Posterior vena cava (tissue), 2 donors: ENCODE measurements at places on chromosomes 3 and 15. TPM values are rescaled to one million over a fixed set of nuclear protein-coding genes. Genes with fewer than 3 reads are reported as not detected.

- peak; percentile 75 for DNase-seq
Observed at GRCh38 chr15:66939451-66940023, 125.9 kb upstream of the SMAD3 start.

GRCh38 chr3:20648294-20648693 lies 462.3 kb upstream of the SGO1 start:
- no peak for DNase-seq

The SPTBN5 gene
- total RNA-seq, result 1.3 TPM

GRCh38 chr15:91146728-91147127 lies 46.7 kb downstream of the SV2B start:
- DNase-seq, result no peak

DNA sequence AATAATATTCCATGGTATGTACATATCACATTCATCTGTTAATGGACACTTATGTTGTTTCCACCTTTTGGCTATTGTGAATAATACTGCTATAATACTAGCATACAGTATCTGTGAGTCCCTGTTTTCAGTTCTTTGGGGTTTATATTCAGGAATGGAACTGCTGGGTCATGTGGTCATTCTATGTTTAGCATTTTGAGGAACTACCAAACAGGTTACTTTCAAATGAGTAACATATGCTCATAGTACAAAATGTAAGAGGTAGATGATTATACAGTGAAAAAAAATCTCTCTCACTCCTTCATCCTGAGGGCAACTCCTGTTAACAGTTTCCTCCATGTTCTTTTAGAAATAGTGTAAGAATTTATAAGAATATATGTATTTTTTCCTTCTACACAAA lies 162.2 kb downstream of the PLD1 start:
- DNase-seq, result no peak

- DNase-seq, result no peak
Observed at GRCh38 chr3:106913111-106913698, 464.0 kb upstream of the CCDC54 start.

The RARB gene
- total RNA-seq, result 8.9 TPM

DNA sequence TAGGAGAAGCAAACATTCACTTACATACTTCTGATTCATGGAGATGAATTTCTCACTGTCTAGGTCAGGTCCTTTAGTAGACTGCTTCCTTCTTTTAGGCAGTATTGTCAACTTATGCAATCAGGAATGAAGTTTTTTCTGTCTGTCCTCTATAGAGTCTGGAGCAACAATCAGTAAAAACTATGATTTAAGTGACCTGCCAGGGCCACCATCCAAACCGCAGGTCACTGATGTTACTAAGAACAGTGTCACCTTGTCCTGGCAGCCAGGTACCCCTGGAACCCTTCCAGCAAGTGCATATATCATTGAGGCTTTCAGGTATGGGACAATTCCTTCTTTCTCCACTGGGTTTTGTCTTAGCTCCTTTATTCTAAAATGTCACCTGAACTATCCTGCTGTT lies 523.1 kb downstream of the ROBO2 start:
- no peak for DNase-seq

DNA sequence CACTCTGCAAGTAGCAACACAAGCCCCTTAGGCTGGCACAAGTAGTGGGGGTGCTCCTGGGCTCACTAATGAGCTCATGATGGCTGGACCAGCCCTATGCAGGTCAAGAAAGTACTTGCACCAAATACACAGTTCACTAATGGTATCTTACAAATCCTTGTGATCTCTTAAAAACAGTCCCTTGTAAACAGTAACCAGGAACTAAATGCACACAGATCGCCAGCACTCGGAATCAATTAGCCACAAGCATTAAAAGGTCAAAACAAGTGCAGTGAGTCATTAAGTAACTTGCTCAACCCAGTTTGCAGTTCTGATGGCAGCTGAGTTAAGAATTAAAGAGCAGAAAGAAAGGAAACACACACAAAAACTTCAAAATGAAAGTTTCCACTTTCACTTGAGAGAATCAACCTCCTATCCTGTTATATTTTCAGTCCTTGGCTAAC lies 43.2 kb downstream of the ARHGEF3 start:
- no peak for DNase-seq

DNA sequence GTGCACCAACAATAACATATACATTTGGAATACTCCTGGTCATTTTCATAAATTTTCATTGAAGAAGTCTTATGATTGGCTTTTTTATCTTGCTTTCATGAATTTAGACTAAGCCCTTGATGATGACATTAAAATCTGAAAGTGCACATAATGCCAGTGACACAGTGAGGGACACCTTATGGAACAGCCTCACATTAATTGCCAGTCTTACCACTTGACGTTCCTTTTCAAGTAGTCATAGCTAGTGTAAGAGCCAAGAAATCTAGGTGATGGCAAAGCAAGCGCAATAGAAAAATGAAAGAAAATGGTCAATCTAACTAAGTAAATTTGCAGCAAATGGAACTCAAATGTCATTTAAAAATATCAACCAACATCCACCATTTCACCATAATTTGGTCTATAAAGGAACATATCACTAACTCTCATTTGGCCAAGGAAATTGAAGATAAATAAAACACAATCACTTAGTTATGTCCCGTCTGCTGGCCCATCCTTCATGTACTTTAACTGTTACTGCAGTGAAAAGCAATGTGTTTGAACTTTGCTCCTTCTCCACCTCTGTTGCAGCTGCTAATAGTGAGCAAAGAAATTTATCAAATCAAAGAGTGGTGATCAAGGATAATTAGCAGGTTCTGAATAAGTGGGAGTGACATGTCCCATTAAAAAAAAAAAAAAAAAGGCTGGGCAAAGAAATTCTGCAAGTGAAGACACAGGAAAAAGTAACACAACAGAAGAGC lies 110.0 kb downstream of the TJP1 start:
- no peak for DNase-seq

The MASP1 gene
- 21.1 TPM for total RNA-seq

DNA sequence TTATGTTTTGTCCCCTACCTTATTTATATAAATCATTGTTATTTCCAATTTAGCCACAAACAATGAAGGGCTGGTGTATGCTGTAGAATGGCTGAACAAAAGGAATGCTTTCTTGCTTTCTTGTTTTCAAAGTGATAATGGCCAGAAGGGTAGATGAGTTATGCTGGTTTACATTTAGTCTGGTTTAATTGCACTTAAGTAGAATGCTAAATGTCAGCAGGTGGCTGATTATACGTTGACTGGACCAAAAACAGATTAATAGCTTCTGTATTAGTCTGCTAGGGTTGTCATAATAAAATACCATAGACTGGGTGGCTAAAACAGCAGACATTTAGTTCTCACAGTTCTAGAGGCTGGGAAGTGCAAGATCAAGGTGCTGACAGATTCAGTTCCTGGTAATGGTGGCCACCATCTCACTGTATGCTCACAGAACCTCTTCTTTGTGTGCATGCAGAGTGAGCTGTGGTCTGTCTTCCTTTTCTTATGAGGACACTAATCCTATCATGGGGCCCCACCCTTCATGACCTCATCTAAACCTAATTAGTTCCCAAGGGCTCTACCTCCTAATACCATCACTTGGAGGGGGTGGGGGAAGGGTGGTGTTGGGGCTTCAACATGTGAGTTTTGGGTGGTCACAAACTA lies 17.1 kb upstream of the XIRP1 start:
- DNase-seq, result no peak

The SEMA5B gene
- 1.3 TPM for total RNA-seq

DNA sequence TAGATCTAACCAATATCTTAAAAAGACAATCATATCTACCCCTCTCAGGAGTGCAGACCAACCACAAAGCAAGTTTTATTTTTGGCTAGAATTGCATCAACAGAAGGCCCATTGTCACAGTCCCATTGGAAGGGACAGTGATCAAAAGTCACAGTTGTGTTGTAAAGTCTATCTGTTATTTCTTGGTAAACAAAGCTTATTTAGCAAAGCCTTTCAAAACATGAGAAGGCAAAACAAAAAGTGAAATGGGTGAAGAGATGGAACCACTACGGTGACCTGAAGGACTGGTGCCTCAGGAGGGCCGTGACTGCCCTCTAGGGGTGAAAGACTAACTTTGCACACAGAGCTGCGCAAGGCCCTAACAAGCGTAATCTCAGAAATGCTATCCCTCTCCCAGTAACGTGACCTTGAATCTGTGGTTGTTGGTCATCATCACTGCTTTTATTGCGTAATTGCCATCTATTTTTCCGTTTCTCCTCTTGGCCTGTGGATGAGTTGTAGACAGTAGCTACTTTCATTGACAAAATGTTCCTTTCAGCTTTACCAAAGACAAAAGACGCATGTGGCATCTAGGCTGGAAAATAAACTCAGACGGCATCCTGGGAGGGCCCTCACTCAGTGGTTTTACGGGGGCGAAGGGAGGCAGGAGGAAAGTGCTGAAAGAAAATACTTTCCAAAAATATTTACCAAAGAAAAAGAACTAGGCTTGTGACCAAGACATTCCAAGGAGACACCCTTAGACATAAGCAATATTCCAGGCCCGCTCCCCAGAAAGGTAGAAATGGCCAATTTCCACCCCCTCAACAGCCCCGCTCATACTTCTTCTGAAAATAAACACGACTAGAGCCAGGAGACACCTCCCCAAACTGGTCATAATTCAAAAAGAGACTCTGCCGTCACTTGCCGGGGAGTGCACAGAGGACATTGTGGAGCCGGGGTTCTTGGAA lies 79.4 kb downstream of the FRMD4B start:
- DNase-seq, result peak; percentile 88

GRCh38 chr15:89802231-89802928 lies 12.3 kb downstream of the ANPEP start:
- DNase-seq, result no peak

DNA sequence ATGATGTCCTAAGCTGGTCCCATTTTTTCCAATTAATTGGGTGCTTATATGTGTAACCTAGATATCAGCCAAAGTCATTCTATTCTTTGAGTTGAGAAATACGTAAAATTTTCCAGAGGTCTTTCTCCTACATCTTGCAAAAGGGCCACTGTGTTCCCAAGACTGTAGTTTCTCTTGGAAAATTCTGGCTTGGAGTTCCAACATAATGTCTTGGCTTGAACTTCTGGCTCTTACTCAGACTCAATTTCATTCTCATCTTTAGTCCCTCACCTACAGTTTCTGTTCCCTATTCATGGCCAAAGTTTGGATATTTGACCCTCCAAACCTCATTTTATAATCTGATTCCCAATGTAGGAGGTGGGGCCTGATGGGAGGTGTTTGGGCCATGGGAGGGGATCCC lies 201.4 kb upstream of the ARHGEF26 start:
- no peak for DNase-seq

- peak; percentile 81 for DNase-seq
Observed at GRCh38 chr15:50182219-50183013, 420 bp downstream of the SLC27A2 start.

DNA sequence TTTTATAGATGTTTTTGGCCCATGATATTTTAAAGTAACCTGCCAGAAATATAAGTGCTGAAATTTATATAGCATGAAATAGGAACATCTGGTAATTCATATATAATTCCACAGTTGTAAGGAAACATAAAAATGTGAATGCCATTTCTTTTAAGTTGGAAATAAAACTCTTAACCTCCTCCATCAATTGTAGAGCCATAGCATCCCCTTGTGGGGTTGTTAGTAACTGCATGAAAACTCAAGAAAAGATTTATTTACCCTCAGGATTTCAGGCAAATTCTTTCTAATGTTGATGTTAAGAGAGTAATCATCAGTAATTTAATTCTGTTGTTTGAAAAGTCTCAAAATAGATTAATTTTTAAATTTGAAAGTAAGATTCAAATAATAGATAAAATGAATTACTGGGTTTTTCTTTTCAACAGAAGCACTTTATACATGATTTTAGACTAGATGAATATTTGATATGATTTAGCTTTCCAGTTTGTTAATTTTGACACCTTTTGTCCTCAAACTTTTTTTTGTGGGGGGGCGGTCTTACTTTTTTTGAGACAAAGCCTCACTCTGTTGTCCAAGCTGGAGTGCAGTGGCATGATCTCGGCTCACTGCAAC lies 74.7 kb downstream of the RASA2 start:
- no peak for DNase-seq

The GUCA1C gene
- not detected for total RNA-seq

DNA sequence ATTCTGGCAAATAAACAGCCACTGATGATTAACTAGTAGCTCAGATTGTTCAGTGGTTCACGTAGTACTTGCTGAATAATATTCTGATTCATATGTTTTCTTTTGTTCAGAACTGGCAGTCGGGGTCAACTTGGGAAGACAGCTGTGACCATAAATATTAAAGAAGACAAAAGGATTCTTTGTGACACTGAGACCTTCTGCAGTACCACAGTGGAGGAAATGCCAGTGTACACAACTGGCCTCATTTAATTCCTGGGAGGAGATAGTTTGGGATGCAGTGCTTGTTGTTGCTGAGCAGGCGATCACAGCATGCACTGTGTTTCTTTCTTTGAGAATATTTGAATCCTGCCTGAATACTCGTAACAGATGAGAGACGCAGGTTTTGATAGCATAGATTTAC lies 26.7 kb upstream of the MCF2L2 start:
- no peak for DNase-seq

The OXTR gene
- 3.4 TPM for total RNA-seq

GRCh38 chr15:58551764-58552504 lies 120.1 kb downstream of the LIPC start:
- DNase-seq, result no peak

DNA sequence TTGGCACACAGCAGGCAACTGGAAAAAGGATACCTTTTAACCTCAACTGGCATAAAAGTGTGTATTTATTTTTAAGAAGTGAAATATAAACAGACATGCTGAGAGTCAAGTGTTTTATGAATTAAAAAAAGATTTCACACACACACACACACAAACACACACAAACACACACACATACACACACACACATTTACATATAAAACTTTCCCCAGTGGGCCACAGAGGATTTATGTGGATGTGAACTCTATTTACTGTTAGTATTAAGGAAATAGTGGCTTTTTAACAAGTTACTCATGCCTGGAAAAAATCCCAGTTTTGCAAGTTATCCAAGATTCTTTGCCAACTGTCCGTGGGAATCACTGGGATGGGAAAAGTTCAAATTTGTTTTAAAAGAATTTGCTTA lies 725.9 kb upstream of the NR2F2 start:
- no peak for DNase-seq

DNA sequence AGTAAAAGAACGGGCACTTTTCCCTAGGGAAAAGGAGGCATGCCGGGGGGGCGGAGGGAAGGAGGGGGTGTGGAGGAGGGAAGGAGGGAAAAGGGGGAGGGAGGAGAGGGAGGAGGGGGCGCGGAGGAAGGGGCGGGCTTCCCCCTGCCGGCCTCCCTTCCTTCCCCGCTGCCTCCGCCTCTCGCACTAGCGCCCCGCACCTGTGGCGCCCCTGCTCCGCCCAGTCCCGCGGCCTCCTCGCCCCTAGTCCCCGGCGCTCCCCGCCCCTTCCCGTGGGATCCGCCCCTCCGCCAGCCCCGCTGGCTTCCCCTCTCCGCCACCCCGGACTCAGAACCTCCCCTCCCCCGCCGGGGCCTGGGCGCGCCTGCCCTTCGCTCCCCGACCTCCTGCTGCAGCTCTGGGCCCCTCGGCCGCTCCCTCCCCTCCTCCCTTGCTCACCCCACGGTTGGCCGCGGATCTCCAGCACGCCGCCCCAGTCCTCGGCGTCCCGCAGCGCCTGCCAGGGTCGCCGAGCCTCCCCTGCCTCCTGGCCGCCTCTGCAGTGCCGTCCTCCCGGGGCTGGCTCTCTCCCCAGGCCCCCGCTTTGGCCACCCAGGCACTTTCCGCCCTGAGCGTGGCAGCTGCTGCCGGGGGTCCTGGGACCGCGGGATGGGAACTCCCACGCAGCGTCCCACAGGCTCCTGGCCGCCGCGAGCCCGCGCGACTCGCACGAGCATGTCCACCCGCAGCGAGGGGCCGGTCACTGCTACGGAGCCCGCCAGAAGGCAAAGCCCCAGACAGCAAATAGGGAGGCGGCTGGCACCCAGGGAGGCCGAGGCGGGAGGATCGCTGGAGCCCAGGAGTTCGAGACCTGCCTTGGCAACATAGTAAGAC lies 147.4 kb downstream of the TJP1 start:
- DNase-seq, result peak; percentile 80
